ENCODE measurements at places on chromosomes 13 and 19. TPM values are rescaled to one million over a fixed set of nuclear protein-coding genes. Genes with fewer than 3 reads are reported as not detected.

DNA sequence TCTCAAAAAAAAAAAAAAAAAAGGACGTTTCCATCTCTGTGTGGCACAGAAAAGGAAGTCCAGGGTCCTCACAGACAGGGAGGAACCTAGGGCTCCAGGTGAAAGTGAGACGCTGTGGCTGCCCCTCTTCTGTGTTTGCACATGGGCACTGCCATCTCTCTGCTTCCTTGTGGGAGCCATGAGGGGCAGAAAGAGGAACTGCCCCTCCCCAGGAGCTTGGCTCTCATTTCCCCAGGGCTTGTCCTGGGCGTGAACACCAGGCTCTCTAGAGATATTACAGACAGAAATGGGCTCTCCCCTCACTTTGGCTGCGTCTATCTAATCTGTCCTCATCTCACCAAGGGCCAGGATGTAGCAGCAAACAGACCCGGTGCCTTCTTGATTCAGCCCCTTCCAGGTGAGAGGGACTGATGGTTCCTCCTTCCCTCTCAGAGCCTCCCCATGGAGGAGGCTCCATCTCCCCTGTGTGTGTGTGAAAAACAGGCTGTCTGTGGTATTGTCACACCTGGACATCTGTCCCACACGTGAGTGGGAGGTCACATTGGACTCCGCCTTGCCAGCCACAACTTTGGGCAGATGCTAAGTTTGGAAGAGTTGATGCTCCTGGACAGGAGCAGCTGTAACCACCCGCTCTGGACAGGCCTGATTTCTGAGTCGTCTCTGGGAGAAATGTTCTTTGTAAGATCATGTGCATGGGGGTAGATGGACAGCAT, 840 bp upstream of the LILRA4 start:
- DNase-seq: no peak
- H3K4me1 ChIP-seq: no peaks in the 10 kb centered on the region
- no peak overlapping the region for H3K27ac ChIP-seq
- no peaks in the 10 kb centered on the region for H3K36me3 ChIP-seq

DNA sequence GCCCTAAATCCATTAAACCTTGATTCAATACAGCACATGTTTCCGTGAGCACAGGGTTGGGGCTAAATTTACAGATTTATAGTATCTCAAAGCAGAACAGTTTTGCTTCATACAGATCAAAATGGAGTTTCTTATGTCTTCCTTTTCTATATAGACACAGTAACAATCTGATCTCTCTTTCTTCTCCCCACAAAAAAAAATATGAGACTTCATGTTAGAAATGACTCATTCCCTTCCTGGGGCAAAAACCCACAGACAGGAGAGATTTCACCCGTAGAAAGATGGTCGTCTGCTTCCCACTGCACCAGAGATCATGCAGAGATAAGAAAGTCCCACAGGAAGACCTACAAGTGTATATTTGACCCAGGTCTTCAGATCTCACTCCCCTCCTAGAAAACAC, 7.7 kb upstream of the ZNF611 start:
- H3K36me3 ChIP-seq: no peaks in the 10 kb centered on the region
- H3K27ac ChIP-seq: no peak overlapping the region
- no peaks in the 10 kb centered on the region for H3K27me3 ChIP-seq
- no peak for DNase-seq
- H3K4me3 ChIP-seq: no peak overlapping the region

The ZNF177 gene
- total RNA-seq: 5.8 TPM

The LRRC8E gene
- total RNA-seq: 0.15 TPM

The PRODH2 gene
- total RNA-seq: not detected

Measured in uterus (tissue), 4 donors.